Stimulated activated CD8-positive, alpha-beta memory T cell treated with anti-CD3 and anti-CD28 coated beads, Interleukin-4, amount 100 ng/mL, for 1 hour (primary cell): ENCODE measurements at places on chromosomes 5 and 9.

DNA sequence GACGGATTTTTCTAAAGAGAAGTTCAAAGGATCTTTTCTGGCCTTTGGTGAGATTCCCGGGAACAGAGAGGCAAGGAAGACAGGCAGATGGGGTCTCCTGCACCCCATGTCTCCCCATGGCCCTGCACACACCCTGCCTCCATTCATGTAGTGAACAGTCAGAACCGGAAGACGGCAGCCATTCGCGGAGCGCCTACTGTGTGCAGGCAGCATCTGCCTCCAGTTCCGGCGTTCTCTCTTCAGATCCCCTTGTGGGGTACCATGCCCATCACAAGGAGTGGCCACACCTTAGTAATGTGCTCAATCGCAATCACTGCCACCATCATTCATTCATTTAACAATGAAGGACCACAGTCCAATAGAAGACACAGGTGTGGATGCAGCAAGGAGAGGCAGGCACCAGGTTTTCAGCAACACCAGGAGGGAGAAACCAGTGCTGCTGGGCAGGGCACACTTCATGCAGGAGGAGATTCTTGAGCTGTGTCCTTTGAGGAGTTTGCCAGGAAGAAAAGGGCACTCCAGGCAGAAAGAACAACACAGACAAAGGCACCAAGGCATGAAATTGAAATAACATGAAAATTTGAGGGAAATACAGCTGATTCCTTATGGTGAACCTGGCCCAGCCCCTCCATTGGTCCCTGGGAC, 171.5 kb upstream of the PHYKPL start:
- DNase-seq: no peak

DNA sequence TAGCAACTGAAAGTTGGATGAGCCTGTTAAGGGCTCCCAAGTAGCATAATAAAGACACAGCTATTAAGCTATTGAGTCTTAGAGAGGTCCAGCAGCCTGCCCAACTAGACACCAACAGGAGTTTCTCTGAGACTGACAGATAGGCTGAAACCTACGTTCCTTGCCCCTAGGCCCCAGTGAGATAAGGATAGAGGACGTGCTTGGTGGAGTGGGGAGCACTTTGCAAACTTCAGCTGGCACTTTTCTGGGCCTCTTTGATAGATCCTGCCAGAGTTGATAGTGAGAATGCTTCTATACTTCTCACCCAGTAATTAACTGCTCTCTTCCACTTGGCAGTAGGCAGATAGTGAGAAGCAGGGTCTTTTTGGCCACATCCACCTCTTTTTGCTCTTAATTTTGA, 20.8 kb upstream of the CTNNA1 start:
- no peak for DNase-seq

DNA sequence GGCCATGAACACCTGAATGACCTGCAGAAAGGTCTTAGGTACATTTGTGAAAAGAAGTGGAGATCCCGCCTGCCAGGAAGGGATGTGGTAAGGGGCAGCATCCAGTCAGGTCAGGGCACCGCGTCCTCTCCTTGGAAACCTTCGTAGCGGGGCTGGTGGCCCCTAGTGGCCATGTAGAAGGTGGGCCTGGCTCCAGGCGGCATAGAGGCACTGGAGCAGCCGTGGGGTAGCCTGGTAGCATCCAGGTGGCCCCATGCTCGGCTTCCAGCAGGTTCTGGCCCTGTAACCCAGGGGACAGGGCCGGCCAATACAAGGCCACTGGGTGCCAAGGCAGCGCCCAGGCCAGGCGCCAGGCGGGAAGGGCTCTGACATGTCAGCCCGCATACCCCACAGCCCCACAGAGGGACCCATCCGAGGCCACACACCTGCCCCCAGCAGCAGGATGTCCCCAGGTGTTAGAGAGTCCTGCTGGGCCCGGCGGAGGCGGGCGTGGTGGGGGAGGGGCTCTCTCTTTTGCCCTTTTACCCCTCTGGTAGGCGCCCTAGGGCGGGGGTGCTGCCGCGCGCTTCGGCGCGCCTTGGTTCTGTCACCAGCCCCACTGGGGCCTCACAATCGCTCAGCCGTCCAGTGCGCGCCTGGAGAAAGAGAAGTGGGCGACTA, 58.3 kb upstream of the SPATA31E1 start:
- no peak for DNase-seq

GRCh38 chr5:172881691-172882370, 47.8 kb downstream of the ERGIC1 start:
- no peak for DNase-seq

DNA sequence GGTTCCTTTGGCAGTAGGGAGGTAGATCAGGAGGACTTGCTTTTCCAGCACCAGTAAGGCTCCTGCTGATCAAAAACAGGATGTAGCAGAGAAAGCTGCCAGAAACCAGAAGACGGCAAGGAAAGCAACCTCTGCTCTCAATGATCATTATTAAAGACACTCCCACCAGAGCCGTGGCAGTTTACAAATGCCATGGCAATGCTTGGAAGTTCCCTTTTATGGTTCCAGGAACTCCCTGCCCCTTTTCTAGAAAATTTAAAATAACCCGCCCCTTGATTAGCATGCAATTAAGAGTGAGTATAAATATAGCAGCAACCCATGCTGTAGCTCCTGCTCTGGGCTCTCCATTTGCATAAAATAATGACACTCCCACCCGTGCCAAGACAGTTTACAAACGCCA, 16.1 kb downstream of the EQTN start:
- no peak for DNase-seq

- no peak for DNase-seq
Measured at GRCh38 chr5:54307583-54307982, 2.8 kb downstream of the ARL15 start.

DNA sequence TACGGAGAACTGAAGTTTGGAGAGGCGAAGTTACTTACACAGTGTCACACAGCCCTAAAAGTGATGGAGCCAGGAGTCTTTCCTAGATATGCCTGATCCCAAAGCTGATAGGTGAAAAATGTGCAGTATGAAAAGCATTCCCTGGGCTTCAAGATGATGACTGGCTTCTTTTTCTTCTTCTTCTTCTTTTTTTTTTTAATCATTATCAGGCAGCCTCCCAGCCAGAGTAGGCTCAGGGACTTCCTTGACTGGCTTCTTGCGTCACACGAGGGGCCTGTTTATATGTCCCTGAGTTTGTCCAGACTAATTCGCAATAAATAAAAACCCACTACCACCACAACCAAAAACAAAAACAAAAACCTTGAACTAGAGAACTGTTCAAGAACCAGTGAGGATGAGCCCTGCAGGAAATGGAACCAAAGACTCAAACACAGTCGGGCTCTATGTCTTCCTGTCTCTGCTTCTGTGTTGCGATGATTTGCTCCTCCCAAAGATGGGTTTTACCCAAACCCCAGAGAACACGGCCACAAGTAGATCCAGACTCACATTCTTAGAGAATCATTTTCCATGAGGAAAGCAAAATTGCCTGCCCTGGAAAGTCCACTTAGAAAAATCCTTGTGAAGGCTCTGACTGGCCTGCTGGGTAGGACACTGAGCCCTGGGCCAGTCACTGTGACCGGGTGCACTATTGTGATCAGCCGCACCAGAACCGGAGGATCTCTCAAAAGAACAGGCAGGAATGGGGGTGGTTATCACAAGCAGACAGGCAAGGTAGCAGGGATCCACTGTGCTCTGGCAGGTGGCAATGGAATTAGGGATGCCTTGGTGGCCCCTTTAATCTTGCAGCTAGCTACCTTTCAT, 38.0 kb upstream of the ADAM19 start:
- DNase-seq: no peak

DNA sequence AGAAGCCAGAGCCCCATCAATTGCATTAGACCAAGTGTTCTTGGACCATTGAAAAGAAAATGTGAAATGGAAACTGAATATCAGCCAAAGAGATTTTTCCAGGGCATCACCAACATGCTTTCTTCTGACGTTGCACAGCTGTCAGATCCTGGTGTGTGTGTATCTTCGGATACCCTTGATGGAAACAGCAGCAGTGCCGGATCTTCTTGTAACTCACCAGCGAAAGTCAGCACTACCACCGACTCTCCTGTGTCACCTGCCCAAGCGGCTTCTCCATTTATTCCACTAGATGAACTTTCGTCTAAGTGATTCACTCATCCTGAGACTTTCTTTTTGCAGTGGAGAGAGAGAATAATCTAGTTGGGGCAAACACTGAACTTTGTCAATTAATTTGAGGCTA, 75.7 kb downstream of the PIP5K1B start:
- no peak for DNase-seq

DNA sequence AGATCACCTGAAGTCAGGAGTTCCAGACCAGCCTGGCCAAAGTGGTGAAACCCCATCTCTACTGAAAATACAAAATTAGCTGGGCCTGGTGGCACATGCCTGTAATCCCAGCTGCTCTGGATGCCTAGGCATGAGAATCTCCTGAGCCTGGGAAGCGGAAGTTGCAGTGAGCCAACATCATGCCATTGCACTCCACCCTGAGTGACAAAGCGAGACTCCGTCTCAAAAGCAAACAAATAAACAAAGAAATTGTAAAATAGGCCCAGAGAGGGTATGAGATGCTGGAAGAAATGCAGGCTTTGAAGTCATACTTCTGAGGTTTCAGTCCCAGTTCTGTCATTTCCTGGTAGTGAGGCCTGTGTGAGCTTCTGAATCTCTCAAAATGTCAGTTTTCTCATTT, 5.3 kb upstream of the ARHGEF37 start:
- DNase-seq: no peak

DNA sequence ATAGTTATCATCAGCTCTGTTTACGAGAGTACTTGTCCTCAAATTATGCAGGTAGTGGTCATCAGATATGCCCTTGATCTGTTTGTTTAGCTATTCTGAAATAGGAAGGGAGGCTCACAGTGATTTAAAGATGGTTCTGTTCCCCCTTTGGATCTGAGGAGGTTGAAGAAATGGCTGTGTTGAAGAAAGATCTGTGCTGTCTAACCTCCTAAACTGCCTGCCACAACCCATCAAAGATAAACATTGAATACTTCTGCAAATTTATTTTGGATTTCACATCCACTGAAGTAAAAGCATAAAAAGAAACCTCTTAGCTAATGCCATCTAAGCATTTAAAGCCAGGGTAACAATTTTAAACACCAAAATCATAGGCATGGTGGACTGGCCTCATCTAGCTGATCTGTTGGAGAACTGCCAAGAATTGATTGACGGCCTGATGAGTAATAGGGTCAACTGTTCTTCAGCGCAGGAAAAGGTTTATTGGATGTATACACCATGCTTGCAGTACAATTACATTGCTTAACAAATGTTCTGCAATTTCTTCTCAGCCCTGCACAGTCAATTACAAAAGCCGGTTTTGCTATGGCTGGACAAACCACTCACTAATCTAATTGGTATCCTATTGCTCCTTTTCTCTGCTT, 97.6 kb downstream of the SEMA6A start:
- no peak for DNase-seq

DNA sequence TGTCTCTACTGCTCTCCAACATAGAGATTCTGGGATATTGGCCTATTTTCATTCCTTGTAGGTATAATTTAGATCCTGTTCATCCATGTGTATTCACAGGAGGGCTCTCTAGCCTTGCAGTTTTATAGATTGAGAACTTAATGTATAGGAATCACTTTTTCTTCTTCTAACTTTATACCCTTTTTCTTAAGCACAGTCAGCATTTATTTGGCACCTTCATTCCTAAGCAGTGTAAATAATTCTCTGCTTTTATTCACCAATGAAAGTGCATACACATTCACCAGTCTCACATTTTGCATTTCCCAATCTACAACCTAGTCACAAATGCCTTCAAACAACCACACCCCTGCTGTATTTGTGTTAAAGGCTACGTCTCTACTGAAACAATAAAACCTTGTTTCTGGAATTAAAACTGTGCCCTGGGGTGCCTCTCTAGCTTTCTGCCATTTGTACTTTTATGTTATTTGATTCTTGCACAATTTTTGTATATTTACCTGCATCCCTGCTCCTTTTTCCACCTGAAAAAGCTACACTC, 49.3 kb downstream of the NREP start:
- no peak for DNase-seq
